Activated T-cell treated with anti-CD3 and anti-CD28 coated beads, Interleukin-2, amount 50 U/mL, for 24 hours (primary cell): ENCODE measurements at places on chromosomes 2 and 18.

GRCh38 chr2:86364894-86365293, 27.5 kb upstream of the REEP1 start:
- no peak for DNase-seq

- DNase-seq = no peak
Observed at GRCh38 chr2:101725515-101726192, 28.1 kb downstream of the MAP4K4 start.

DNA sequence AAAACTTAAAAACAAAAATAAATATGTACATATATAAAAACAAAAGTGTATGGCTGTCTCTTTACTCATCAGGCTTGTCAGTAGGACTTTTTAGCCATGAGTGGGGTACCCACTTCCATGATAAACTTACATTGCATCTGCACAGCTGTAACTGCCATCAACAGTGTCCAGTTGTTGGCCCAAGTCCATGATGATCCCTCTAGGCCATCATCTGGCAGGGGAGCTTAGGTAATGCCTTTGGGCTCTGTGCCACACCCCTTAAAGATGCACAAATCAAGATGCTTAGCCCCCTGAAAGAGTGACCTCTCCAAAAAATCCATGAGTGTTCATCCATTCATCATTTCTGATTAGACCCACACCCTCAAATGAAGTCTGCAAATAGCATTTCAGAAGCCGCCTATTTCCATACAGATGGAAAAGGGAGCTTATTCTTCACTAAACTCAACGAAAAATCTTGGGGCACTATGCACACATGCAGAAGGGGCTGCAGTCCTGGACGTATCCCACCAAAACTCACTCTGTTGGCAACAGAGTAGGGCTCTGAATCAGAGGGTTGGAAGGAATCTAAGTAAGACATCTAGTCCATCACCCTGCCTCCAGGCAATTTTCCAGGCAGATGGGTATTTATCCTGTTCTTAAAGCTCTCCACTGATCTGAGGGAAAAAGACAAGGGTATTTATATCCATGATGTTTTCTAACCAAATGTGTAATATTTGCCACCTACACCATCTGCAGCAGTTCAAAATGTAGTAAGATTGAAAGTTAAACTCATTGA, 691.0 kb downstream of the ZEB2 start:
- no peak for DNase-seq

- no peak for DNase-seq
Observed at GRCh38 chr18:50161597-50162205, 33.2 kb downstream of the MYO5B start.
